ENCODE measurements at places on chromosomes 12 and 14.

- no peak for DNase-seq
Observed at GRCh38 chr12:4153343-4153892, 120.1 kb upstream of the CCND2 start.

- peak; percentile 64 for DNase-seq
Observed at GRCh38 chr14:51023964-51024363, 70.9 kb downstream of the TRIM9 start.

GRCh38 chr12:17928708-17929366 is 161.2 kb downstream of the RERGL start:
- no peak for DNase-seq

DNA sequence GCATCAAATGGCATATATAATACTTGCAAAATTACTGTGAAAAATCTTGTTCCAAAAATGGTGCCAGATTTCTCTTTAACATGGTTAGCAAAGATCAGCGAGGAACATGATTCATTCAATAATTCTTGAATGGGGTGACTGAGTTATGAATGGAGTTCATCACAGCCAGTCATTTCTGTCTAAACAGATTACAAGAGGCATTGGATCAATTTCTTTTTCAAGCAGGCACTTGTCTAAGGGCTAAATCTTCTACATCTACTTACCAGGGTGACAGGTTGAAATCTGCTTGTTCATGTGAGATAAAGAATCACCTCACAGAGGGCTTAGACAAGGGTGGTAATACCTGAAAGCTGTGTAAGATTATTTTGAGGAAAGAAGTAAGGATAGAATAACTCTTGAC is 247.7 kb downstream of the ATP23 start:
- DNase-seq: no peak

DNA sequence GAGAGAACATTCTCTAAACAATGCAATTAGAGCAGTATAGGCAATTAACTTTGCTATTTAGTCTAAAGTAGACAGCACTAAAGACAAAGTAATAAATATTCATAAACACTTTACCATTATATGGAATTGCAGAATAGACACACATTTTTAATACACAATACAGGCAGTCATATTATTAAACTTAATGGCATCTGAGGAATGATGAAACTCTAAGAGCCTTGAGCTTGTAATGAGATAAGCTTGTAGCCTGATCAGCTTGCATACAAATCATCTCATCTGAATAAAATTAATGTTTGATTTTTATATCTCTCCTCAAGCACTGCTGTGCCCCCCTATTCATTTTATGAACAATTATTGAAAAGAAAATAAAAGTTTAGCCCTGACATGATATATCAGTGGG is 107.6 kb downstream of the MGAT4C start:
- no peak for DNase-seq

DNA sequence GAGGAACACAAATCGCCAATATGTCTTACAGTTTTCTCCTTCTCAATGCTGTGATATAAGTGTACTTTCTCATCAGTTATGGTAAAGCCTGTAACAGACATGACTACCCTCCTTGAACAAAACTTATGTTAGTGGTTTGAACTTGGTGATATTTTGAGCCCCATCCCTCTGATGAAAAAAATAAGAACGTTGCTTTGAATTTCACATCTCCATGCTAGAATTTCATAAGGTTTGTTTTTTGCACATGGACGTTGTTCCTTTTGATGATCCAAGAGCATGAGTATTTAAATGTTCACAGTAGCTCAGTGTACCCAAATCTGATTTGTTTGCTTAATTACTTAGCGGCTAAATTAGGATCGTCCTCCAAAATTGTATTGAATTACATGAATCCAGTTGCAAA is at the start of gene SLC15A5:
Gene SLC15A5, minus strand, starts transcription at position 101 of the 400 bp plus-strand sequence. Its CDS starts 0 bp downstream, at position 101.
- DNase-seq: no peak

- no peak for DNase-seq
Observed at GRCh38 chr12:25725931-25726330, 172.8 kb upstream of the LMNTD1 start.

DNA sequence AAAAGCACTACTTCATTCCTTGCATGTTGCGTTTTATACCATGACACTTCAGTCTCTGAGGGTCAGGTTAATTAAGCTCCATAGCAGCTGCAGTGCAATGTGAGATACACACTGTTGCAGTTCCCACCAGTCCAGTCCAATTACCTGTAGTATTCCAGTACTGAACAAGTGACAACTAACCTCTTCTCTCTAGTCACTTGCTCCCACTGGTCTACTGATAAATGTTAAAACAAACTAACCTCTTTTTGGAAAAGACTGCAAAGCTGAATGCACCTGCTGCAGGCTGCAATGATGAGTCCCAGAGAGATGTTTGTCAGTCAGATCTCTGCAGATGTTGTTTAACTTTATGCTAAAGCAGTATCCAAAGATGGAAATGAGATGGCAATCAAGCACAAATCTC is 7.9 kb downstream of the NOVA1 start:
- DNase-seq: peak; percentile 89

- no peak for DNase-seq
Observed at GRCh38 chr12:68113644-68114043, 45.9 kb downstream of the IFNG start.

- no peak for DNase-seq
Observed at GRCh38 chr12:11876307-11876706, 194.4 kb upstream of the BCL2L14 start.

GRCh38 chr12:53211476-53212381 is 4.7 kb upstream of the ITGB7 start:
- no peak for DNase-seq

DNA sequence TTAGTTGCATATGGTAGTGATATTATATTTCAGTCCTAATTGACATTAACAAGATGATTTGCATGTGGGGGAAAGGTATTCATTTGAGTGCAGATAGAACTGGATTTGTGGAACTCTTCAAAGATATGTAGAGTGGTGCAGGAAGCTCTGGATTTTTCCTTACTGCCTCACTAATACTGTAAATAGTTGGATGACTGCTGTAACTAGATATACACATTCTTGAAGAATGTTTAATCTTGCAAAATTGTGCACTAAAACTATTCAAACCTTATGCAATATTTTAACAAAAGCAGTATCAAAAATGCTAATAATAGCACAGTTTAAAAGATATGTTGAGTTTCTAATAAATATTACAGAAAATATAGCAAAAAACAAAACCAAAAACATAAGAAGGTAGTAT is 43.1 kb upstream of the ATF7IP start:
- no peak for DNase-seq

GRCh38 chr12:42010715-42011114 is 134.0 kb downstream of the GXYLT1 start:
- DNase-seq: no peak

- no peak for DNase-seq
Observed at GRCh38 chr14:38238878-38239277, 17.0 kb downstream of the CLEC14A start.

- no peak for DNase-seq
Observed at GRCh38 chr12:59396519-59396918, 199.3 kb upstream of the SLC16A7 start.

DNA sequence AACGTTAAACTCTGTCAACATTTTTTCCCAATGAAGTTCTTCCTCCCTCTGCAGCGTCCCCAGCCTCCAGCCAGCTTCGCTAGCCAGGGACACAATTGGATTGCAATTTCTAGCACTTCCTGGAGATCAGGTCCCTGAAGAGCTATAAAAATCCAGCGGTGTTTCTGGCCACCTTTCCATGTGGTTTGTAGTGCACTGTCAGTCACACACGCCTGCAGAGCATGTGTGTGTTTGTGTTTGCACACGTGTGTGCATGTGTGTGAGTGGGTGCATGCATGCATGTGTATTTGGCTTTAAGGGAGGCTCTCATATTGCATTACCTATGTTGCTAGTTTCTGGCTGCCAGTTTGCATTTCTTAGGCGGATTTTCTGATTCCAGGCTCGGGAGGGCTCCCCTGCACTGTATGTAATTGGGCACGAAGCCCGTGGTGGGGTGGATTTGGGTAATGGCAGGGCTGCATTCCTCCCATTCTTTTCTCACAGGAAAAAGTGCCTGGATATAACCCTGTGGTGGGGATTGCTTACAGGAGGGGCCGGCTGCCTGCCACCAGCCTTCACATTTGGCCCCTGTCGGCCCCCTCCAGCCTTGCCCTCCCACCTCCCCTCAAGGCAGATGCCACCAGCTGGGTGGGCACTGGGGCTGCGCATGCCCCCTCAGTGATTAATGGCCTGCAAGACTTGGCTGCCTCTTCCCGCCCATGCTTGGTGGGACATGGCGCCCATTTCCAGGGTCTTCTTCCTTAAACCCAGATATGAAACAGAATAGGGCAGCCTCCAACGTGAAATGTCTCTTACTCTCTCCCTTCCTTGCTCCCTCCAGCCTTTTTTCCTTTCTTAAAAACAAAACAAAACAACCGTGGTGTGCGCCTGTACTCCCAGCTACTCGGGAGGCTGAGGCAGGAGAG is 74.0 kb downstream of the TSPAN9 start:
- DNase-seq: peak; percentile 69

- DNase-seq: no peak
Observed at GRCh38 chr12:29750131-29750927, 33.4 kb downstream of the TMTC1 start.

- no peak for DNase-seq
Observed at GRCh38 chr12:22541496-22542155, 2.7 kb downstream of the C2CD5 start.

DNA sequence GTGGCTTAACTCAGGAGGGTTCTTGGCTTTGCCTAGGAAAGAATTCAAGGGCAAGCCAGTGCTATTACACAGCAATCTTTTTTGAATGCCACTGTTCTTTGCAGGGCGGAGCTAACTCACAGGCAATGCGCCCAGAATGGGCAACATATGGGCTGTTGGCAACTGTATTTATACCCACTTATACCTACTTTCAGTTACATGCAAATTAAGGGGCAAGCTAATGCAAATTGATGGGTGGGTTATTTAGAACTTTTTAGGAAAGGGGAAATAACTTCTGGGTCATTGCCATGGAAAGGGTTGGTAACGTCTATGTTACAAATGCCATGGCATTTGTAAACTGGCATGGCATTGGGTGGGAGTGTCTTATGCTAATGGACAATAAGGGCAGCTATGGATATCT is 85.4 kb downstream of the C12orf50 start:
- no peak for DNase-seq

DNA sequence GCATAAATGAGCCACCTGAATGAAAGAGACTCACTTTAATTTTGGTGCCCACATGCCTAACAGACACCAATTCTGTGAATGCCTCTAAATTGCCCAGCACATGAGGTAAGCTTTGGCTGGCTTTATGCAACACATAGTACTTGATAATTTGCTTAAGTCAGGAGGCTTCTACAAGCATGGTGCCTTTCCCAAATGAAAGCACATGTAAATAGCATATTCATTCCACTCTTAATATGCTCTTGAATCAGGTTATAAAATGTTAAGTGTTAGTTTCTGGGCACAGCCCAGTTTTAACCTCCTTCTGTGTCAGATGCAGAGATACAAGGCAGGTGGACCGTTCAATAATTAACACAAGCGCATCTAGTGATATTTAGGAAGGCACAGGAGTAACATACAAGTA is 15.6 kb downstream of the TMCC3 start:
- DNase-seq: no peak

GRCh38 chr12:62660756-62661155 is 194.1 kb downstream of the MON2 start:
- DNase-seq: no peak

DNA sequence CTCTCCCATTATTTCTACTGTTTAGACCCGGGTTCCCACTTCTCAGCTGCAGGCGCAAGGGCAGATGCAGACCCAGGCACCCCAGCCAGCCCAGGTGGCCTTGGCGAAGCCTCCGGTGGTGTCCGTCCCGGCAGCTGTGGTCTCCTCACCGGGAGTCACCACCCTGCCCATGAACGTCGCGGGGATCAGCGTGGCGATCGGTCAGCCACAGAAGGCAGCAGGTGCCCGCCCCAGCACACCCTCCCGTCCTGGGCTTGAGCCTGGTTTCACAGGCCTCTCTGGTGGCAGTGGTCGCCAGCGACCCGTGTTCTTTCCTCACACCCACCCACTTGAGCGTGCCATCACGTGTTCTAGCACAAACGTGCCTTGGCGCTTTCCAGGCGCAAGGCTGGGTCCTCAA is 77.4 kb downstream of the DDX51 start:
- no peak for DNase-seq

- no peak for DNase-seq
Observed at GRCh38 chr12:76670776-76671175, 93.1 kb upstream of the ZDHHC17 start.

GRCh38 chr12:52434081-52434733 is at the start of gene KRT75:
KRT75 (minus strand) TSS chr12:52434371; CDS start chr12:52434304, 67 bp downstream.
- DNase-seq: peak; percentile 46

- peak; percentile 52 for DNase-seq
Observed at GRCh38 chr12:14394317-14395073, 29.0 kb downstream of the ATF7IP start.

DNA sequence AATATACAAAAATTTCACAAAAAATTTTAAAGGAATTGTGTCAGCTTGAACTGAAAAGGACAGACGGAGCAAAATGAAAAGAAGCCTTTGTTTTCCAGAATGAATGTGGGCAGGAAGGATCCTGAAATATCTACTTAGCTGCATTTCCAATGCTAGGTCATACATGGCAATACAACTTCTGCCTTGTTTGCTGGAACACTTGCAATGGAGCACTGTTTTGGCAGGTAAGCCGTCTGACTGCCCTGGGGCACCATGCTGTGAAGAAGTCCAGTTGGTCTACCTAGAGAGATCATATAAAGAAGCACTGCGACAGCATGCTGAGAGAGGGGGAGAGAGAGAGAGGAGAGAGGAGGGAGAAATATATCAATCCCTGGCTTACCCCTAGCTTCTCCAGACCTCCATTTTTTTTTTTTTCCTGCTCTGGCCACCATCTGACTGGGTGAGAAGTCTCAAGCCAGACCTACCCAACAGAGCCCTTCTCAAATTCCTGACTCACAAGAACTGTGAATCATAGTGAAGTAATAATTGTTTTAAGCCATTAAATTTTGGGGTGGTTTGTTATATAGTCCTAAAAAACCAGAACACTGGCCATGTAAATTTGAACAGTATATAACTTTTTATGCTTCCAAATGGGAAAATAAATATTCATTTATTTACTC is 97.1 kb upstream of the PRICKLE1 start:
- DNase-seq: no peak

DNA sequence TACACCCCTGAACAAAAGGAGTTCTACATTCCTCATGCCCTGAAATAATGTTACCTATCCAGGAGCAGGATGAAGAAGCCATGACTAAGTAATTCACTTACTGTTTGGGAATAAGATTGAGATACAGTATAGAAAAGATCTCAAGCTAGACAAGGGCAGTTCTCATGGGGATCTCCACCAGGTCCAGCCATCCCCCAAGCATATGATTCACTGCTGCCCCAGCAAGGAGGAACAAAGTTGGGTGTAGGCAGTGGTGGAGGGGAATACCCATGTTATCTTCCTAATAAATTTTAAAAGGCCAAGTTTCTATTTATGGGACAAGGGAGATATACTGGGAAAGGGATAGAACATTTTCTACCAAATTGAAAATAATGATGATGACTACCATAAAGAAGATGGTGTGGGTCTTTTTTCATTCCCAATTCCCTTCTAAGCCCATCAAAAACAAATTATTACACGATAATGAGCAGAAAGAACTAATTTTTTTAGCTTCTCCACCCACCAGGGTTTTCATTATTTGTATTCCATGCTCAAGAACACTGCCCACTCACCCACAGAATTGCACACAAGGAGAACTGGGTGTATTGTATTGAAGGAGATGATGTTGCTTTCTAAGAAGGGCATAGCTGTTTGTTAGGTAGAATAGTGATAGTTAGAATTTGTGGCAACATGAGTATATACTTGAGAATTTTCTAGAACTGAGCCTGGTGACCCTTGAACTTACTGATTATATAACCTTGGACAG is 204.6 kb downstream of the BTG1 start:
- DNase-seq: no peak

GRCh38 chr12:9509464-9510161 is 98.1 kb downstream of the KLRB1 start:
- no peak for DNase-seq

- DNase-seq: no peak
Observed at GRCh38 chr12:14611640-14612203, 44.0 kb upstream of the PLBD1 start.
